Activated T-cell treated with anti-CD3 and anti-CD28 coated beads, Interleukin-2, amount 50 U/mL, for 72 hours (primary cell): ENCODE measurements at places on chromosomes 12 and 14.

- peaks cover 32% of the 10 kb centered on the region for H3K4me1 ChIP-seq
- H3K27ac ChIP-seq: peak overlapping the region; percentile 14
- H3K36me3 ChIP-seq: peaks cover 1% of the 10 kb centered on the region
- peak overlapping the region; percentile 89 for H3K4me3 ChIP-seq
- no peaks in the 10 kb centered on the region for H3K27me3 ChIP-seq
- DNase-seq: no peak
These were observed 977 bp downstream of the HEATR5A start for GRCh38 chr14:31419179-31419966.

DNA sequence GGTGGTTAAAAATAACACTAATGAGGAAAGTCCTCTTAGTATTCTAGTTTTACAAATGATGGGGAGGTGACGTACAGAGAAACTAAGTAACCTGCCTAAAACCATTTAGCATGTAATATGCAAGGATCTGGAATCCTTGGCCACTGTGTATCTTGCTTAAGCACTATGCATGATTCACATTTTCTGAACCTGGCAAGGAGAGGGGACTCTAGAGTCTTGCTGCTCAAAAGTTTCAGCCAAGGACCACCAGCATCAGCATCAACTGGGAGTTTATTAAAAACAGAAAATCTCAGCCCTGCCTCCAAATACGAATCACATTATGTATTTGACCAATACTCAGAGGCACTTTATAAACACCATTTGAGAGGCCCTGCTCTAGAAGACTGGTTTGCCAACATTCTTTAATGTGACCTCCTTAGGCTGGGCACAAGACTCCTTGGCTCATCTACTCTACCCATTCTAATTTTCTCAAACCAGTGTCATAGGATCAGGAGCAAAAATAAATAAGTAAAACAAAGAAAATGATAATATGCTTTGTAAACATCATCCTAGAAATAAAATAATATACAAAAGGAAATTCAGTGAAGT lies 52.9 kb downstream of the ABCC9 start:
- no peaks in the 10 kb centered on the region for H3K36me3 ChIP-seq
- no peak overlapping the region for H3K4me3 ChIP-seq
- no peak for DNase-seq
- H3K4me1 ChIP-seq: no peaks in the 10 kb centered on the region
- H3K27ac ChIP-seq: no peak overlapping the region

DNA sequence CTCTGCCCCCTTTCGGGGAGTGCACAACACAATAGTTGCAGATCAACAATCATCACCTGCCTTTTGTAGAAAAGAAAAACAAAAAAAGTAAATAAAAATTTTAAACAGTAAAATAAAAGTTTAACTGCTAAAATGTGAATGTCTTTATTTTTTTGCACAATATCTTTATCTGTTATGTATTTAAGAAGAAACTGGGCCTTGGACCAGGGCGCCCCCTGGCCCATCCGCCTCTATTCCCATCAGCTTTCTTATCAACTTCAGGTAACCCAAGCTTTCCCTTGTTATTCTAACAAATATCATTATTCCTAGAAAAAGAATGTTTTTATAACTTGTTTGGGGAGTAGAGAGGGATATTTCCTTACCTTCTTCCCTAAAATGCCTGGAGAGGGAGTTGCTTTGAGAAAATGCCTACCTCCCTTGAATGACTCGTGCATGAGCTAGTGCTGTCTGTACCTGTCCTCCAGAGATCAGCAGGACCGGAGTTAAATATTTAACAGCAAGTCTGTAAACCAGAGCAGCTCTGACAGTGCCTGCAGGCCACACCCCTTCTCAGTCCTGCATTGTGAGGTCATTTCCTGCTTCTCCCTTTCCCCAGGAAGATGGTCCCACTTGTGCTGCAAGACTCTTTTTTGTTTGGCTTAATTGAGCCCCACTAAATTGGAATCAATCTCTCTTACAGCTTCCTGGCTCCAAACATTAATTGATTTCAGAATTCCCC lies 192.8 kb upstream of the RGS6 start:
- H3K36me3 ChIP-seq: no peaks in the 10 kb centered on the region
- H3K4me3 ChIP-seq: no peak overlapping the region
- no peak for DNase-seq
- no peak overlapping the region for H3K27ac ChIP-seq
- H3K27me3 ChIP-seq: peaks cover 7% of the 10 kb centered on the region

DNA sequence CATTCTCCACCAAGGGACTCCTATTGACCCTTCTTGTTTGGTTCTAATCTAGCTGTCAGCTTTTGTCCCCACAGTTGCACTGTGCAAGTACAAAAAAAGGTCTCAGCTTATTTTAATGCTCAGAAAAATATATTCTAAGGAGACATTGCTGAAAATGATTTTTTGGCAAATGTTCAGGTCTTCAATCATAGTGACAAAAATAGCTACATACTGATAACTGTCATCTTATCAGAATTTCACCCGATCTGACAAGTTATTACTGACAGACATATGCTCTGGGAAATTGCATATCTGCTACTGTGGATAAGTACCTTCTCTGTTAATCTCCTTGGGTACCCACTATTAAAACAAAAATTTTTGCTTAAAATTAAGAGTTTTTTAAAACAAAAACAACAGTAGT lies 263.6 kb downstream of the FLRT2 start:
- H3K27ac ChIP-seq: no peak overlapping the region
- H3K4me1 ChIP-seq: peaks cover 7% of the 10 kb centered on the region
- DNase-seq: no peak
- no peaks in the 10 kb centered on the region for H3K36me3 ChIP-seq

DNA sequence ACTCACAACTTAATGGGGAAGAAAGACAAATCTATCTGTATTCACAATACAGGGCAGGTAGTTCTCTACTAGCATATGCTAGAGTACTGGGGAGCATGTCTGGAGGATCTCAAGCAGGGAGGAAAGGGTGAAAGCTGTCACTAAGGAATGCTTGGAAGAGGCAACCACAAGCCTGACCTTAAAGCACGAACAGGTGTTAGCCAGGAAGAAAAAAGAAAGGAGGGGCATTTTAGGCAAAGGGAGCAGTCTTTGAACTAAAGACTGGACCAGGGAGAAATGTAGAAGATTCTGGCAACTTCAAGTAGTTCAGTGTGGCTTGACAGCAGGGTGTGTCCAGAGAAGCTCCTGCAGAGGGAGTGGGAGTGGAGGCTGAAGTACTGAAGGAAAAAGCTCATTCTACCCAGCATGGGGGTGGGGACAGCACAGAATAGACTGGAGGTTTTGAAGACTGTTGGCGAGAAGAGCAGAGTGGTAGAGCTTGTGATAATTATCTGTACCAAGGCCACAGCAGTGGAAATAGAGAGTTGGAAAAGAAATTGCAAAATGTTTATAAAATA lies 50.9 kb downstream of the AP5M1 start:
- no peaks in the 10 kb centered on the region for H3K27me3 ChIP-seq
- H3K4me1 ChIP-seq: no peaks in the 10 kb centered on the region
- no peak overlapping the region for H3K27ac ChIP-seq
- DNase-seq: no peak
- H3K36me3 ChIP-seq: no peaks in the 10 kb centered on the region

GRCh38 chr12:19746471-19746870 lies 307.2 kb downstream of the AEBP2 start:
- DNase-seq: no peak
- no peak overlapping the region for H3K27ac ChIP-seq
- no peak overlapping the region for H3K4me3 ChIP-seq
- no peaks in the 10 kb centered on the region for H3K4me1 ChIP-seq
- peaks cover 6% of the 10 kb centered on the region for H3K27me3 ChIP-seq
- H3K36me3 ChIP-seq: no peaks in the 10 kb centered on the region

DNA sequence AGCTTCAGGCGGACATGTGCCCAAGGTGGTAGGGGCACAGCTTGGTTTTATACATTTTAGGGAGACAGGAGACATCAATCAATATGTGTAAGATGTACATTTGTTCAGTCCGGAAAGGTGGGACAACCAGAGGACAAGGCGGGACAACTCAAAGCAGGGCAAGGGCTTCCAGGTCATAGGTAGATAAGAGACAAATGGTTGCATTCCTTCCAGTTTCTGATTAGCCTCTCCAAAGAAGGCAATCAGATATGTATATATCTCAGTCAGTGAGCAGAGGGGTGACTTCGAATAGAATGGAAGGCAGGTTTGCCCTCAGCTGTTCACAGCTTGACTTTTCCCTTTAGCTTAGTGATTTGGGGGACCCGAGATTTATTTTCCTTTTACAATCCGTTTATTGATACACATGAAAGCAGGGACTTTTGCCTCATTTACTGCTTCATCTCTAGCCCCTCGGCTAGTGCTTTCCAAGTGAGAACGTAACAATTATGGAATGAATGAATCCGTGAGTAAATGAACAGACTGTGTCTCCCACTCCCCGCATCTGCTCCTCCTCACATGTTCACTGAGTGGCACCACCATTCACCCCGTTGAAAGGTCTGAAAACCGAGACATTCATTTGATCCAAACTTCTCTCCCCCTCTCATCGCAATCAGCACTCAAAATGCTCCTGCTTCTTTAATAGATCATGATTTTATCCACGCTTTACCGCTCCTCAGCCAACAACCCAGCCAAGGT lies 6.9 kb upstream of the HSPB8 start:
- H3K27ac ChIP-seq: no peak overlapping the region
- H3K27me3 ChIP-seq: no peaks in the 10 kb centered on the region
- H3K4me1 ChIP-seq: no peaks in the 10 kb centered on the region

- H3K27ac ChIP-seq: no peak overlapping the region
- no peak for DNase-seq
- no peaks in the 10 kb centered on the region for H3K27me3 ChIP-seq
- H3K36me3 ChIP-seq: peaks cover 2% of the 10 kb centered on the region
These were observed 333.2 kb upstream of the MDGA2 start for GRCh38 chr14:48008646-48009045.

DNA sequence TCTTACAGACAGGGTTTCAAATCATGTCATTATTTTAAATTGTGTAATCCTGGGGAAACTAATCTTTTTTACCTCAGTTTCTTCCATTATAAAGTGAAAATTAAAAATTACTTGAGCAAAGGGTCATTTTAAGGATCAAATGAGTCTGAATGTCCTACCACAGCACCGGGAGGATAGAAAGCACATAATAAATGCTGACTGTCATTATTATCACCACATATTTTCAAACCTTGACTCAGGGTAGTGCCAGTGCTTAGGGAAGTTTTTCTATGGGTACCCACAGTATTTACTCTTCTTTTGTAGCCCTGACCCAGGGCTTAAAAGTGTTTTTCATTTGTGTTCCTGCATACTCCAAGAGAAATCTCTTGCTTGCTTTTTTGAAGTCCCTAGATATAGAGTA lies 60.5 kb downstream of the KCNMB4 start:
- no peak overlapping the region for H3K27ac ChIP-seq
- H3K4me3 ChIP-seq: no peak overlapping the region
- no peaks in the 10 kb centered on the region for H3K4me1 ChIP-seq
- DNase-seq: no peak

DNA sequence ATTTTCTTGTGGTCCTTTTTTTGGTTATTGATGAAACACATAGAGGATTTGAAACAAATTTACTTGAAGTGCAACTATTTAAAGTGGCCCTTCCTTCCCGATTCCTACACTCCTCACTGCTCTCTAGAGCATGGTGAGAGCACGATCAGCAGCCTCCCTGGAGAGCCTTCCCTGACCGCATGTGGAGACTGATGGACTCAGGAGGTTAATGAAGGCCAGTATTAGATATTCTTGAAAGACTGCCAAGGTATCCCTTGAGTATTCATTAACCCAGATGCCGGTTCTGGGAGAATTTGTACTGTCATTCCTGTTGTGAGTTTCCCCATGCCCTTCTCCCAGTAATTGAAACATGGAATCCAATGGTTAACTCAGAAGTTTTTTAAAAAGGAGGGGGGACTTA lies 102.8 kb upstream of the FGD4 start:
- no peak for DNase-seq
- no peaks in the 10 kb centered on the region for H3K36me3 ChIP-seq
- no peaks in the 10 kb centered on the region for H3K4me1 ChIP-seq
- no peak overlapping the region for H3K4me3 ChIP-seq
- no peak overlapping the region for H3K27ac ChIP-seq

DNA sequence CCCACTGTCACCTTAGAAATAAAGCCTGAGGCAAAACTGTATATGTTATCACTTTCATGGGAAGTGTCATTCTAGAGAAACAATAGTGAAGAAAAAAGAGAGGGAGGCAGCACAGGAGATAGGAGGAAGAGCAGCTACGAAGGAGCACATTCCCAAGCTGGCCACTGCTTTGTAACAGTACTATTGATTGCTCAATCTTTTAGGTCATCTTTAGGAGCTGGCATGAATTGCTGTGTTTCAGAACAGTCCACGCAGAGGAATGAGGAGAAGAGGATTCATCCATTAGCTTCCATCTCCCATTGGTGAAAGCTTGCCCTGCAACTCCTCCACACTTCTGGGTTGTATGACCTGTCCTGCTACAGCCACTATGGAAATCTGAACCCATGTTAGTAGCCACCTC lies 372.5 kb upstream of the DDHD1 start:
- no peaks in the 10 kb centered on the region for H3K4me1 ChIP-seq
- no peak overlapping the region for H3K4me3 ChIP-seq
- no peak for DNase-seq
- H3K27ac ChIP-seq: no peak overlapping the region
- H3K36me3 ChIP-seq: no peaks in the 10 kb centered on the region
- H3K27me3 ChIP-seq: no peaks in the 10 kb centered on the region

DNA sequence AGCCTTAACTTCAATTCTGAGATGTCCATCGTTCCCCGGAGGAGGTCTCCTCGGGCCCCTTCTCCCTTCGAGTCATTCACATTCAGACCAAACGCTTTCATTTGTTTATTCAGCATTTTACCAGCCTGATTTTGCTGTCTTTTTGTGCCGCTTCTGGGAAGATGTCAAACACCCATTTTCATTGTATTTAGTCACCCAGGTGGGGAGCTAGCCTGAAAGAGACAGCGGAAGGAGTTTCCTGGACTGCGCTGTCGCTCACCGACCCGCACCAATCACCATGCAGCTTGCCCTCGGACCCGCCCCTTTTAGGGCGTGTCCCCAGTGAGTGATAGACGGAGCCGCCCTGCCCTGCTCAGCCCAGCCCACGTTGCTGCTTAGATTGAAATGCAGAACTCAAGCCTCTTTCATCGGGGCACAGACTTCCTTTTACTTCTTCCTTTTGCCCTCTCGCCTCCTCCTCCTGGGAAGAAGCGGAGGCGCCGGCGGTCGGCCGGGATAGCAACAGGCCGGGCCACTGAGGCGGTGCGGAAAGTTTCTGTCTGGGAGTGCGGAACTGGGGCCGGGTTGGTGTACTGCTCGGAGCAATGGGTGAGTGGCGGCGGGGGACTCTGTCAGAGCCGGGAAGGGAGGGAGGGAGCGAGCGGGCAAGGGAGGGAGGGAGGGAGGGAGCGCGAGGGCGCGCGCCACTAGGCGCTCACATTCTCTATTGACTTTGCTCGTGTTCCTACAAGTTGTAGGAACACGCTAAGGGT lies at the start of gene PAX9:
TSS of gene PAX9 (plus strand) at position 355 of the 752 bp plus-strand sequence. CDS start at position 585, 230 bp downstream.
- DNase-seq: peak; percentile 65
- H3K27me3 ChIP-seq: peaks cover 80% of the 10 kb centered on the region
- H3K4me1 ChIP-seq: peaks cover 52% of the 10 kb centered on the region
- H3K27ac ChIP-seq: peak within 1 kb of the TSS; percentile 85
- peak within 1 kb of the TSS; percentile 73 for H3K4me3 ChIP-seq
